Activated naive CD4-positive, alpha-beta T cell (primary cell): ENCODE measurements at places on chromosomes 1 and 21.

DNA sequence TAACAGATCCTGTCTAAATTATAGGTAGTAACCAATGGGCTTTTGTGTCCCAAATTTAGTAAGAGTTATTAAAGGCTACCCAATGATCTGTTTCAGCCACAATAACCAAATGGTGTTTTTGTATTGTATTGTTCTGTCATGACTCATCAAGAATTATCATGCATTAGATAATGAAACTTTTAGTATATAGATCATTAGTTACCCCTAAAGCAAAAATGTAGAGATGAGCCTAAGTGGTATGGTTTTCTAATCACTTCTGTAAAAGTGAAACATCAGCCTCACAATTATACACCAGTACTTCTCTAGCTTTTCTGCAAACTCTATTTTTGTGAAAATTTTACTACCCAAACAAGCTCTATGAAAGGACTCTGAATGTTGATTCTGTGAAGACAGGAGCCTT lies 71.4 kb downstream of the LRRC7 start:
- no peak for DNase-seq

DNA sequence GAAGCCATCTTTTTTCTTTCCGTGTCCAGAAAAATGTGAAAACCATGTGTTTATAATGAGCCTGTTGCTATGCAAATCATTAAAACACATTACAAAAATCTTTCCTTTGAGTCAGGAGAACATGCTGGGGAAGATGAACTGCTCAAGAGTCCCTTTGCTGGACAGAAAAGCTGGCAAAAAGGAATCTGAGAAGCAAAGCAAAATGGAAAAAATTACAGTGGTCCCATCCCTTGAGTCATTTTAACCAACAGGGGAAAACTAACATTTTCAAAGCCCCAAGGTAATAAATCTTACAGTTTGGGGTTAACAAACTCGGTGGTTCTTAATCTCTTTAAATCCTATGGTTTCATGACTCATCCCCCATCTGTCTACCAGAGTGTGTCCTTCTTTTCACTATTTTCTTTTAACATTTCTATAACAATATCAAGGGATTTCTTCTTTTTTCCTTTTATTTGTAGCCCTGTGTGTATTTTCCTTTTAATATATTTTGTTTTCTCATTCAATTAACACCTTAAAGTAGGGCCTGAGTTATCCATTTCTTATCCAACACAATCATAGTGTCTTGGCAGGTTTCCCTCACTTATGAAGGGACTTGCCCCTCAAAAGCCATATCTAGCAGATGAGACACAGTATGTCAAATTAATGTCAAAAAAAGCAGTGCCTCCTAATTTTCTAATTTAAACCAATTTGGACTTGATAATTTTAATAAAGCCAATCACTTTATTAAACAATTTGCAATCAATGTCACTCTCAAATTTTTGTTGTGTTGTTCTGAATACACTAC lies 105.4 kb downstream of the PTPN14 start:
- DNase-seq, result no peak

DNA sequence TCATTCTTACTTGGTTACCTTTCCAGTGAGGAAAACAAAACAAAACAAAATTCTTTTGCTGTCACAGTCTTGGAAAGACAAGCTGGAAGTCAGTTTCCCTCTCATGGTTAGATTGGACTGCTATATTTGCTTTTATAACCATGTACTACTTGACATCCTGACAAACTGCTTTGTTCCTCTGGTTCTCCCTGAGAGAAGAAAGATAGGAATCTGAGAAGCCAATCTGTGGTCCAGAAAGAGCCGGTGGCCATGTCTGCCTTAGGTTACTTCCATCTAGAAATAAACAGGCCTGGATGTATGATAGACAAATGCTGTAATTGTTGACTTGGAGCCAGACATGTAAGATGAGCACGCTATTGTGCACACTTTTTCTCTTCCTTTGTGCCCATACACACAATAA lies 330.0 kb downstream of the BRINP3 start:
- DNase-seq, result no peak

DNA sequence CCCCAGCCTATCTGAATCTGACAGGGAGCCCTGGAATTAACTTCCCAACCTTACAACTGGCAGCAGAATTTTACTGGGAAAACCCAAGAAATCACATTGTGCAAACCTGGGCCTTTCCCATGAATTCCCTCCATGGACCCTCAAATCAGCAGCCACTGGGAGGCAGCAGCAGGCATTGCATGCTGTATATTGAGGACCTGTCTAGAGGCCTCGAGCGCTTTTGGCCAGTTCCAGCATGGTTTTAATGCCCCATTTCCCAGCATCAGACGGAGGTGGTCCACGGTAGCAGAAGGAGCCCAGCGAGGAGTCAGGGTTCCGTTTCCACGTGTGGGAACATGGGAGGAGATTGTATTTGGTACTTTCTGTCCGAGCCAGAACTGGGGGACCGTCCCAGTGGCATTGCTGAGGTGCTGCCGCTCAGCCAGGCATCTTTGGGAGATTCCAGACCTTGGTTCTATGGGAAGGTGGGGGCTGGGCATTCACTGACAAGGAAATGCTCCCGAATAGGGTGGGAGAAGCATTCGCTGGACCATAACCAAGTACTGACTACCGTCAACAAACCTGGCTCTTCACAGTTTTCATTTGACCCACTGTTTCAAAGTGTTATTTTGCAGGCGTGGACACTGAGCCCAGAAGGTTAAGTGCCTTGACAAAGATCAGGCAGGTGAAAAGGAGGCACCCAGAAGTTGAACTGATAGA lies 15.9 kb downstream of the BMP8A start:
- DNase-seq, result no peak

DNA sequence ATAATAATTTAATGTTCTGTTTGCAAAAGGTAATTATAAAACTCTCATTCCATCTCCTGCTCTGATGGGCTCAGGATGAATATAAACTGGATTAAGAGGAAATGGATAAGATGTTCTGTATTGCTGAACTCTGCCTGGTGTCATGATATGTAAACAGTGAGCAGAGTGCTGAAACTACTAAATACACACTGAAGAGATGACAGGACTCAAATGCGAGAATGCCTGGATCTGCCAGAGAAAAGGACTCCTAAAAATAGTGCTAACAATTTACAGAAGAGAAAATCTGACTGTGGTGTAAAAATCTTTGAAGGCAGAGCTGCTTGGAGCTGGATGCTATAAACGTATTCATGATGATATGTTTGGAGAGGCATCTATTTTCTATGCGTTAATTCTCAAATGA lies 303.2 kb downstream of the RWDD3 start:
- no peak for DNase-seq

DNA sequence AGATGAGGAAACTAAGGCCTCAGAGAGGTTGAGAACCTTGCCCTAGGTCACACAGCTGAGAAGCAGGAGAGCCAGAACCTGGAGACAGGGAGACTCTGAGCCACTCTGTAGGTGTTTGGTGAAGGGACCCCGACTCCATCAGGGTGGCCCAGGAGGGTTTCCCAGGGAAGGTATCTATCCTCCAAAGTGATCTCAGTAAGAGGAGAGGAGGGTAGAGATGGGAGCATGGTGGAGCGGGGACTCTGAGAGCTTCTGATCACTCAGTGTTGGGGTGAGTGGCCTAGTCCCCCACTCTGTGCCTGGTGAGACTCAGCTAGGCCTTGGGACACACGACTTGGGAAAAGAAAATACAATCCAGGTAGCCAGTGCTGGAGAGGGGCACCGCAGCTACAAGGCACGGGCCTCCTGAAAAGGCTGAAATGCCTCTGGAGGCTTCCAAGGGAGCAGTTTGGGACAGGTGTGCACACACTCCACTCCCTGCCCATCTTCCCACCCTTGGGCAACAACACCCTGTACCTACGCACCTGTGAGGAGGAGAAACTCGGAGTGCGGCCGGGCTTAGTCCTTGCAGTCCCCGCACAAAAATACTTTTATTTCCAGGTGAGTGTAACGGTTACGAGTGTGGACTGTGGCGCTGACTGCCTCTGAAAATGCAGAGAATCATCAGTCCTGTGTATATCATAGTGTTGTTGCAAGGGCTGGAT lies 80.8 kb downstream of the CAMK2N1 start:
- no peak for DNase-seq

DNA sequence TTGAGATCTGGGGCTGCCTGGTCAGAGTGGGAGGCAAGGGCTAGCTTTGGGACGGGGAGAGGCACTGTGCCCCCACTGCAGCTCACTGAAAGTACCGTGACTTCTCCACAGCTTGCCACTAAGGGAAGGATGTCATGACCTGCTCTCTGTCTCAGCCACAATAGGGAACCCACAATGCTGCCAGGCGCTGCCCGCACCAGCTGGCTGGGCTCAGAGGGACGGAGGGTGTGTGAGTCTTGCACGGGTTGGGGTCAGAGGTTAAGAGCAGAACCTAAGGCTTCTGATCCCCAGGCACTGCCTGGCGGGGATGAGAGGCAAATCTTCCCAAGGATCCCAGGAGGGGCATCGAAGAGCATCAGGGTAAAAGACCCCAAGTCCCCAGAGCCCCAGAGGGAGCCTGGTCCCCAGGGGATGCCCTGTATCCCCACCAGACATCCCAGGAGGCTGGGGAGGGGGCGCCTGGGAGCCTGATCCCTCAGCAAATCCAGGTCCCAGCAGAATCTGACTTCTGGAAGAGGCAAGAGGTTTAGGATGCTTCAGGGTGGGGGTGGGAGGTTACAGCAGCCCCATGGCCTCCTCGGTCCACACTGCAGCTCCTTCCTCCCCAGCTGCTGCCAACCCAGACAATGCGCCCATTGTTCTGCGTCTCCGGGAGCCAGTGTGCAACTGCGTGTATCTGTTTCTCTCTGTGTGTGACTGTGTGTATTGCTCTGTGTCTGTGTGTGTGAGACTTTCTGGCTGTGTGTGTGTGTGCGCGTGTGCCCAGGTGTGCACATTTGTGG lies 2.0 kb upstream of the MARCKSL1 start:
- DNase-seq, result no peak

- no peak for DNase-seq
Observed at GRCh38 chr1:212595787-212596714, 12.5 kb upstream of the ATF3 start.

GRCh38 chr1:30900931-30901560 lies 7.5 kb downstream of the SDC3 start:
- DNase-seq, result no peak

- DNase-seq, result no peak
Observed at GRCh38 chr1:219539645-219540254, 73.2 kb downstream of the ZC3H11B start.

GRCh38 chr1:109304226-109304920 lies 2.4 kb downstream of the MYBPHL start:
- no peak for DNase-seq

DNA sequence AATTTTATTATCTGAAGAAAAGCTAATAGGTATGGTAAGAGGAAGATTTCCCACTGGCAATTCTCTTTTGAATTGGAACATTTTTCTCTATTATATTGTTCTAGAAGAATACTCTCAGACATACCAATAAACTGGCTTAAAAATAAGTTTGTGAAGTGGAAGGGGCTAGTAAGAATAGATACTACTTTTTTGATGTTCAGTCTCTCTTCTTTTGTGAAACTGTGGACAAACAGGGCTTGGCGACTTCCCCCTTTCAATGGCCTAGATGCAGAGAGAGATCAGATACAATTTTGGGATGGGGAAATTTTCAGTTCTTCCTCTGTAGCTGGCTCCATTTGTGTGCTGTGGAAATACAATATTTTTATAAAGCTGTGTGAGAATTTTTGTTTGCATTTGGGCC lies 2.5 kb downstream of the PBX1 start:
- DNase-seq, result no peak

GRCh38 chr1:232260045-232260444 lies 369.9 kb downstream of the SIPA1L2 start:
- no peak for DNase-seq

- DNase-seq, result no peak
Observed at GRCh38 chr1:22351768-22352080, 99.9 kb upstream of the ZBTB40 start.

GRCh38 chr1:158506369-158506987 lies 34.5 kb downstream of the OR10R2 start:
- no peak for DNase-seq

- no peak for DNase-seq
Observed at GRCh38 chr1:37656881-37657280, 22.2 kb upstream of the RSPO1 start.

DNA sequence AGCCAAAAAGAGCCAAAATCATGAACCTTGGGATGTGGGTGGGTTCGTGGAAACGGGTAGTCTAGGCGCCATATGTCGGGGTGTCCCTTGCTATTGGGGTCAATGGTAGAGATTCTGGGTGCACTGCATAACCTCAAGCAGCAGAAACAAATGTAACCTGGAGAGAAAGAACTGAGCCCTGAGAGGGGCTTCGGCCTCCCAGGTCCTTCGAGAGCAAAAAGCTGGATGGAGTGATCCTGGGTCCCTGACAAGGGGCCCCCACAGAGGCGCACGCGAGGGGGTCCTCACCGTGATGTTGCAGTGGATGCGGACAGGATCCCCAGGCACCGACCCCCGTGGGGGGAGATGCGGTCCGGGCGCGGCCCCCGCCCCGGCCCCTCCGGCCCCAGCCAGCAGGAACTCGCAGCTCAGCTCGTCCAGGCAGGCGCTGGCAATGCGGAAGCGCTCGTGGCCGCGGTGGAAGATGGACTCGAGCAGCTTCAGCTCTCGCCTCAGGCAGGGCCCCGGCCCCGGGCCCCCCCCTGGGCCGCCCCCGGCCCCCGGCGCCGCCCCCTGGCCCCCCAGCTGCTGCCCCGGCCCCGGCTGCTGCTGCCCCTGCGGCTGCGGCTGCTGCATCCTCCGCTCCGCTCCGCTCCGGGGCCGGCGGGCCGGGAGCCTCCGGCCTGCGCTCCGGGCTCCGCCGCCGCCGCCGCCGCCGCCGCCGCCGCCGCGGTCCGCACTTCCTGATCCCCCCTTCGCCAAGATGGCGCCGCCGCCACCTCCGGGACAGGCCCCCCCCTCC lies at the start of gene UBE2Q1:
UBE2Q1 (minus strand) TSS at position 724 of the 781 bp plus-strand sequence; CDS start at position 615, 109 bp downstream.
- peak; percentile 40 for DNase-seq

GRCh38 chr1:31593770-31594632 lies 17.7 kb downstream of the TINAGL1 start:
- peak; percentile 61 for DNase-seq

GRCh38 chr1:71269818-71270217 lies 189.0 kb upstream of the ZRANB2 start:
- no peak for DNase-seq

DNA sequence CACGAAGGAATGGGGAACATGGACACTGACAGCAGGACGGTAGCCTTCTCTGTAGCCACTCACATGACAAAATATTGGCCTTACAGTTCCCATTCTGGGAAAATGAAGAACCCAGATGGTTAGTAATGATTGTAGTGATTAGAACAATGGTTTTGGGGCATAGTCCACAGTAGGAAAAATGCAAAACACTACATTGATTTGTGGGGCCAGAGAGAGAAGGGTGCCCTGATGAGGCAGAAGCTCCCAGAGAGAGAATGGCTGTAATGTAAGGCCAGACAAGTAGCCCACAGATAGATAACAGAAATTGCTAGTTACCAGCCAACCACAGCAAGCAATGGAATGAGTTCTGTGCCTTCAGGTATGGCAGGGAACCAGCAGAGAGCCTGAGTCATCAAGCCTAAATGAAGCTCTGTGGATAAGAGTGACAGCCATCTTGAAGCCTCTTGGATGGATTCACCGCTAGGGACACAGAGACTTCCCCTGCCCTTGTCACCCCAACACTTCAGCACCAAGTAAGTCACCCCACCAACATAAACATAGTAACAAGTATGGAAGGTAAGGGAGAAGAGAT lies 206.1 kb downstream of the BACH1 start:
- DNase-seq, result no peak
